ENCODE measurements at places on chromosomes 5 and 9. TPM values are rescaled to one million over a fixed set of nuclear protein-coding genes. Genes with fewer than 3 reads are reported as not detected.
A peak's percentile ranks its signal among the peaks of the same experiment; 100 is the strongest.

GRCh38 chr9:30020161-30020560 is 2364.3 kb upstream of the ACO1 start:
- H3K4me3 ChIP-seq = no peak overlapping the region
- no peaks in the 10 kb centered on the region for H3K36me3 ChIP-seq
- no peak overlapping the region for H3K27ac ChIP-seq
- no peak for DNase-seq

- no peak for DNase-seq
- H3K4me3 ChIP-seq = no peak overlapping the region
- peaks cover 7% of the 10 kb centered on the region for H3K4me1 ChIP-seq
- no peak overlapping the region for H3K27ac ChIP-seq
- H3K27me3 ChIP-seq = no peaks in the 10 kb centered on the region
Observed at GRCh38 chr5:136526791-136527190, 161.4 kb upstream of the TRPC7 start.

- H3K27me3 ChIP-seq = no peaks in the 10 kb centered on the region
- H3K36me3 ChIP-seq = no peaks in the 10 kb centered on the region
- H3K4me1 ChIP-seq = peaks cover 20% of the 10 kb centered on the region
- DNase-seq = peak; percentile 64
Observed at GRCh38 chr9:100427366-100428263, 672 bp downstream of the MSANTD3 start.

Gene OR1N1
- total RNA-seq = not detected

Gene PCA3
- total RNA-seq = not detected

Gene SPINK4
- total RNA-seq = not detected

DNA sequence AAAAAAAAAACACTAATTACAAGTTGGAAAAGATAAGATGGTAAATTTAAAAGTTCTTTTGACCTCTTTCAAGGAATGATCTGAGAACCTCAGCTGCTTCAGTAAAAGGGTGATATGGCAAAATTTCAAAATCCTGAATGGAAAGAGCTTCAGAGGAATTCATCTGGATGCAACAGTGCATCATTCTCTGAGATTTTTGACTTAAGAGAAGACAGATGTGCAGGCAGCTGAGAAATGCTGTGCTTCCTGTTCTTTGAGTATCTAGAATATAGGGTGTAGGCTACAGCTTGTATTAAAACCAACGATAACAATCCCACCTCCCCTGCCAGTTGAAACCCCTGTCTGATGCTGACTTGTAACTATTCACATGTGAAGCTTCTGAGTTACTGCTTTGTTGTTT is 6.2 kb downstream of the FRMPD1 start:
- H3K27me3 ChIP-seq = peaks cover 53% of the 10 kb centered on the region
- no peak overlapping the region for H3K27ac ChIP-seq
- no peaks in the 10 kb centered on the region for H3K36me3 ChIP-seq
- no peak overlapping the region for H3K4me3 ChIP-seq

Gene KIF12
- total RNA-seq = 31.9 TPM

Gene CARD9
- total RNA-seq = 0.68 TPM

DNA sequence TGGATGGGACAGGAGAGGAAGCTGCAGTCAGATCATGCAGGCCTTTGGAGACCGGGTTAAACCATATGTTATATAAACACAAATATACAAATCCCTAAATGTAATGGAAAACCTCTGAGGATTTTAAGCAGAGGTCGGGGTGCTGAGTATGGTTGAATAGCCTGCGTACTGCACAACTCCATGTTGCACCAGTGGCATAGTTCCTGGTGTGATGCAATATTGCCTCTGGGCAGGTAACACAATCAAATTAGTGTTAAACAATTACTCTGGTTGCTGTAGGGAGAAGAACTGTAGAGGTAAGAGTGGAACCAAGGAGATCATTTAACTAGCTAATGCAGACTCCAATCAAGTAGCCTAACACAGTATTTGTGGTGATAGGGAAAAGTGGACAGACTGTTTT is 21.3 kb upstream of the RNF145 start:
- no peak overlapping the region for H3K27ac ChIP-seq
- H3K36me3 ChIP-seq = no peaks in the 10 kb centered on the region
- H3K4me1 ChIP-seq = no peaks in the 10 kb centered on the region
- no peaks in the 10 kb centered on the region for H3K27me3 ChIP-seq
- no peak overlapping the region for H3K4me3 ChIP-seq

Gene SKIC3
- total RNA-seq = 93.3 TPM

Gene ECM2
- 20.8 TPM for total RNA-seq

Gene FREM1
- total RNA-seq = 27.7 TPM

DNA sequence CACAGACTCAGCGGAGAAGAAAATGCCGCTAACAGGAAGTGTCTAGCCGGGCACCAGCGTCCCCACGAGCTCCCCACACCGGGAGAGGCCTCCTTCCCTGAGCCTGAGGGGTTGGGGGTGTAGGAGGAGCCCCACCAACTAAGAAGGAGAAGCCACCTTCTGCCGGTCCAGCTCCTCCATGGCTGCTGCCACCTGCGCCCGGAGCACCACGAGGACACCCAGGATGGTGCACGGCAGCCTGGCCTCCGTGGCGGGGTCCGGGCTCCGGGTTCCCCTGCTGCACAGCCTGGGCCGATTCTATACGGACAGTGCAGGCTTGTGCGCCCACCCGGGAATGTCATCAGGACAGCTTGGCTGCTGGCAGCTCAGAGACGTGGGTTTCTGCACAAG is 297 bp downstream of the LCN8 start:
- H3K36me3 ChIP-seq = no peaks in the 10 kb centered on the region
- no peaks in the 10 kb centered on the region for H3K4me1 ChIP-seq
- no peak overlapping the region for H3K4me3 ChIP-seq
- H3K27me3 ChIP-seq = no peaks in the 10 kb centered on the region
- DNase-seq = no peak
- no peak overlapping the region for H3K27ac ChIP-seq

- no peaks in the 10 kb centered on the region for H3K36me3 ChIP-seq
- H3K4me3 ChIP-seq = no peak overlapping the region
- H3K27ac ChIP-seq = peak overlapping the region; percentile 45
- H3K4me1 ChIP-seq = no peaks in the 10 kb centered on the region
Observed at GRCh38 chr5:73312146-73312871, 136.3 kb downstream of the FOXD1 start.

DNA sequence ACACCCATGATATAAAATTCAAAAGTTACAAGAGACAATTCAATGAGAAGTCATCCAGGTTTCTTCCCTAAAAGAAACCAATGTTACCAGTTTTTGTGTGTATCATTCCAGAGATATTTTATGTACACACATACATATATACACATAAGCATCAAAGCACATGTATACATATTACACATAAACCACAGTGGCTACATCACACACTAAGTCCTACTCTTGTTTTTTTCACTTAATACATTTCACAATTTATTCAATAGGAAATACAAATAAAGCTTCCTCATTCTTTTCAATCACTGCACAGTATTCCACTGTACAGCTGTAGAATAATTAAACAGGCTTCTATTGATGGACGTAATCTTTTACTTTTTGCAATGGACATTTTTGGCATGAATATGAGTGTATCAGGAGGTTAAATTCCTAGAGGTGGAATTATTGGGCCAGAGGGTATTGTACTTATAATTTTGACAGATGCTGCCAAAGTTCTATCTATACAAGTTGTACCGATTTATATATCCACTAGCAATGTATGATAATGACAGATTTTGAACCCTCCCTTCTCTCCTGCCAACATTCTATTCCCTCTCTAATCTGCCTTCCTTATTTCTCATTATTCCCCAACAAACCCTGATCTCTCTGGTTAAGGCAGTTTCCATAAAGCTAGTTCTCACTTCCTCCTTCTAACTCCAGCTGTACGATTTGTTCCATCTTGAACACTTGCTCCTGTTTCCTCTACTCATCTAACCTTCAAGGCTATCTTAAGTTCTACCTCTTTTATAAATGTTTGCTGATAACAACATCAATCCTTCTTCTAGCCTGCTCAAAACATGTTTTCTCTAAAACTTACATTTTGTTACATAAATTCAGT is 35.2 kb downstream of the MRPS27 start:
- H3K27me3 ChIP-seq = no peaks in the 10 kb centered on the region

GRCh38 chr5:94304146-94304545 is 314.3 kb downstream of the KIAA0825 start:
- H3K27me3 ChIP-seq = no peaks in the 10 kb centered on the region
- H3K4me3 ChIP-seq = no peak overlapping the region
- DNase-seq = no peak

DNA sequence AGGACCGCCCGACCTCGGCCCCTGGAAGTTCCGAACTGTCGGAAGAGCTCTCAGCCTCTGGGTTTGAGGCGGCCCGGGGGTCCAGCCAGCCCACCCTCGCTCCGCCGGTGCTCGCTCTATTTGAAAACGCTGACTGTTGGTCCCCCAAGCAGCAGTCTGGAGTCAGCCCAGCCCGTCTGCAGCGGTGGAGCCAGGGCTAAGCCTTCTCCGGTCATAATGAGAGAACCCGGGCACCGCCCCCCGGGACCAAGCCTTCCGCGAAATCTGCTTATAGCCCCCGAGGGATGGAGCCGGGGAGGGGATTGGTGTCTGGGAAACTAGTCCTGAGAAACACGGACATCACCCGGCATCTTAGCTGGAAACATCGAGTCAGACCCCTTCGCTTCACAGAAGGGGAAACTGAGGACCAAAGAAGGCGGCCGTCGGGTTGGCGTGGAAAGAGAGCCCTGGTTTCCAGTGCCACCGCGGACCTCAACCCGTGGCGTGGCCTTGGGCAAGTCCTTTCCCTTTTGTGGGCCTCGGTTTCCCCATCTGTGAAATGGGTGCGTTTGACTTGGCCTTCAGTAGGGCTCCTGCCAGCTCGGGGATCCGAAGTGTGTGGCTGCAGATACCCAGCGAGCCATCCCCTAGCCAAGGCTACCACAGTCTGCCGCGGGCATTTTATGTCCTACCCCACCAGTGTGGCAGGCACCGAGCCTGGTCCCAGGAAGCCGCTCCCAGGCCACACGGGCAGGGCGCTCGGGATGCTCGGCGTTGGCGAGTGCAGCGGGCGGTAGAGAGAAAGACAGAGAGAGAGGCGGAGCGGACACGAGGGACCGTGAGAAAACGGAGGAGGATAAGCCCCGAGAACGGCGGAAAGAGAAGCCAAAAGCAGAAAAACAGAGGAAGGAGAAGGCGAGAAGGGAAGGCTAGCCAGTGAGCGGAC is 857 bp downstream of the ADAM19 start:
- peaks cover 9% of the 10 kb centered on the region for H3K27me3 ChIP-seq
- peak overlapping the region; percentile 94 for H3K4me3 ChIP-seq
- H3K27ac ChIP-seq = peak overlapping the region; percentile 52
- DNase-seq = peak; percentile 16
- peaks cover 5% of the 10 kb centered on the region for H3K4me1 ChIP-seq

DNA sequence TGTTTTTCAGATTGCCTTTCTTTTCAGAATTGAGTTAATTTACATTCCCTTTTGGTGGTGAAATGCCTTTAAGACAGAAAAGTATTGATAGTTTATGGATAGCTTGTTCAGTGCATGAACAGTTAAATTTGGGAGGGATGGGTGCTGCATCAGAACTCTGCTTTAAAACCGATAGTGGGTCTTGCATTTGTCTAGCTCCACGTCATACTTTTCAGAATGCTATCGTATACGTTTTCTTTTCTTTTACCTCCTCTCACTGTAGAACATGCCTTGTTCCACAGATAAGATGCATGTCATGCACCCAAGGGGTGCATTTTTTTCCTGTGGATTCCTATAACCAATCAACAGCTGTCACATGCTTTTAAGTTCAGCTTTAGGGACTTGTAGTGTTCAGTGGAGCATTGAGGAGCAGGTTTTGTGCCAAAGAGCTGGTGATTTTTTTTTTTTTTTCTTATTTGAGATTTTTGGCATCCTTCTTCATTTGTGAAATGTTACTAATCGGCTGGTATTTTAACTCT is 2.3 kb downstream of the SLC44A1 start:
- DNase-seq = no peak
- H3K36me3 ChIP-seq = no peaks in the 10 kb centered on the region
- no peak overlapping the region for H3K27ac ChIP-seq
- peak overlapping the region; percentile 66 for H3K4me3 ChIP-seq
- peaks cover 43% of the 10 kb centered on the region for H3K4me1 ChIP-seq
